NCI-H1436 treated with DMSO at 0.1 percent for 48 hours (cell line): ENCODE measurements at places on chromosomes 1 and 21.

- no peak for DNase-seq
These were observed 3.9 kb upstream of the TGFBR3 start for GRCh38 chr1:91889717-91890459.

DNA sequence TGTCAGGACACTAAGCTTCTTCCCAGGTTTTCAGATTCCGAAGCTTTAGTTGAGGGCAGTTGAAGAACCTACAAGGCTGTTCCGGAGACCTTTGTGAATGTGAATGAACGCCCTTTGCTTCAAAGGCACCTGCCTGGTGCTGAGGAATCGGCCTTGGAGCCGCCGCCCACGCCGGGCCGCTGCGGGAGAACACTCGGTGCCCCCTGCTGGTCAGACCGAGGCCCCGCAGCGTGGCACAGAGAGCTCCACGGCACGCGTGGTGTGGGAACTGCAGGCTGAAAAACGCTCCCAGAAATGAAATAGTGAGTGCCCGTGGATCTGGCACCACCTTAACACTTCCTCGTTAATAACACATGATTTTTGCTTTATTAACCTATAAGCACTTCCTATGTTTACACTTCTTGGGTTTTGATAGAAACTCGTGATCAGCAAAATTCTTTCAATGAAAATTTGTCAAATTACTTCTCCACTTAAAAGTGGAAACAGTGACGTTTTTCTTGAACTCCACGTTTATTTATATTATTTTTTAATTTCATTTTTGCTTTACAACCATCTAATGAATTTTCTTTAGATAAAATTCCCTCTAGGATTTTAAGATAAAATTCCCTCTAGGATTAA lies 460.6 kb downstream of the DSCAM start:
- no peak for DNase-seq

GRCh38 chr1:98920441-98921110 lies 84.1 kb downstream of the PLPPR5 start:
- DNase-seq, result no peak

DNA sequence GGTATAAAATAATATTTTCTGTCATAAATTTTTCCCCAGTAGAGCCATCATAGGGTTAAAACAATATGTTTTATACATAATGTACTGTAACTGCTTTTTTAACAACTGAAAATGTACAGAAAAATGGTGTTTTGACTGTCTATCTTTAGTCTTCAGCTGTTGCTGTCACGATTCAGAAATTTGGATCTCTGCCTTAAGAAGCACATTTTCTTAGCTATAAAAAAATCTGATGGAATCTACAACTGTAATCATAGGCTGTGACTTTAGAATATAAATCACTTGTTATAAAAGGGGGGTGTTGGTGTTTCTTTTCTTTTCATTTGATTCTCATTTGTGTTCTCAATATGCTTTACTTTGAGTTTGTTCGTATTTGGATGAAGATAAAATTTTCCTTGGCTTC lies 187.5 kb downstream of the PDE4B start:
- DNase-seq, result no peak

DNA sequence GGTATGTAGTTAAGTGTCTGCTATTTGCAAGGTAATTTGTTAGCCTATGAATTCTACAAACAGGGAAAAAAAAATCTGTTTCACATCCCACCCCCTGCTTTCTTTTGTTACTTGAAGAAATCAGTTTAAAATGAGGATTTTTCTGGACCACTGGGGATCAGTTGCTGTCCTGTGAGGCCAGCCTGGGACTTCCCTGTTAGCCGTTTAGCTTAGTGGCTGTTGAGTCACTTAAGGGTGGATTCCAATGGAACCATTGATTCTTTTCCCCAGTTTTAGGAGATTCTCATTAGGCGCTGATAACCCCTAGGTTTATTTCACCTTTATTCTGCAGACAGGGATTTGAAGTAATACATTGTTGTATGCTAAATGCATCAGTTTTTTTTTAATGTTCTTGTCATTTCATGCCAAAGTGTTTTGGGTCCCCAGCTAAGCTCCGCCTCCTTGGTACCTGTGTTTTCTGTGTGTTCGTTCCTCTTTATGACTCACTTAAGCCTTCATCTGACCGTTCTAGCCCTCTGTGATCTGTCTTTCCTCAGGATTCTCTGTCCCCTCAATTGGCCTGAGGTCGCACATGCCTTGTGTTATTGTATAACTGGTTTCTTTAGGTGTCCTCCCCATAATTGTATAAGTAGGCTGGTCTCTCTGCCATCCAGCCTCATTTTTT lies 59.3 kb downstream of the NOS1AP start:
- no peak for DNase-seq

GRCh38 chr21:29763674-29764073 lies 176.1 kb downstream of the GRIK1 start:
- no peak for DNase-seq

GRCh38 chr1:53043271-53043670 lies 18.7 kb upstream of the PODN start:
- DNase-seq, result no peak

DNA sequence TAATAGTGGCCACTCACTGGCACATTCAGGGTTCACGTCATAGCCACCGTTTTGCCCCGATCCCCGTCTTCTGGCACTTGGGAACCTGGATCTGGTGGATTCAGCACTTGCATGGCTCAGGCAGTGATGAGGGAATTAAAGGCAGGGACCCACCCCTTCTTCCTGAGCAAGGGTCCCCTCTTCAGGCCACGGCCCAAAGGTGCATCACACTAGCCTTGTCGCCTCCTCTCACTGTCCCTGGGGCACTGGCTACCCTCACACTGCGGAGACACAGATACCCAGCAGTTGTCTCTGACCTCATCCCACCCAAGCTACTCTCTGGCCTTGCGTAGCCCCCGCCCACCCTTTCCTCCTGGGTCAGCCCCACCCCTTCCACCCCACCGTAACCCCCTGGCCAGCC lies 19.9 kb upstream of the LDLRAP1 start:
- DNase-seq, result no peak

- no peak for DNase-seq
These were observed 11.5 kb upstream of the VASH2 start for GRCh38 chr1:212938846-212939245.

GRCh38 chr1:171484760-171485374 lies 463 bp upstream of the PRRC2C start:
- DNase-seq, result no peak

- DNase-seq, result no peak
These were observed 11.0 kb downstream of the HYI start for GRCh38 chr1:43442756-43443155.

DNA sequence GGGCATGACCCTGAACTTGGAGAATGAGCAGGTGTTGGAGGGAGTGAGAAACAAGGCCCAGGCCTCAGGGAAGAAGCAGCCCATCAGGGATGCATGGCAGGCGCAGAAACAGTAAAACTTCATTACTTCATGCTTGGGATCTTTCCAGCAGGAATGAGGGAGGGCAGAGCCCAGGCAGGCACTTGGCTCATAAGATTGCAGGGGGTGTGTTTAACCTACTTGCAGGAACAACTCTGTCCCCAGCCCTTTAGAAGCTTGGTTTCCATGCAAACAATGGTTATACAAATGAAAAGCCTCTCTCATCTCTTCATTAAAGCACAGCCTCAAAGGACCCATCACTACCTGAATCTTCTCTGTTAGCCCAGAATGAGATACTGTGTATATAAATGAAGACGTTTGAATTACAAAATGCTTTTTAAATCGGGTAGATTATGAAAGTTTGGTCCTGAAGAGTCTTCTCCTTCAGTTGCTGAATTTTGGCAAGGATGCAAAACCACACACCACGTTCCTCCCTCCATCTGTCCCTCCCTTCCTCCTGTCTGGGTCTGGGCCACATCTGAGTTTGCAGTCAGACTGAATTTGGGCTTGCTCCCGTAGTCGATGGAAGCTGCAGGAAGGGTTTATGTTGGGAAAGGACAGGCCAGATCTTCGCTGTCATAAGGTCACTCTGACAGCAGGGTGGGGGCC lies 154.4 kb upstream of the KLHDC7A start:
- DNase-seq, result no peak

DNA sequence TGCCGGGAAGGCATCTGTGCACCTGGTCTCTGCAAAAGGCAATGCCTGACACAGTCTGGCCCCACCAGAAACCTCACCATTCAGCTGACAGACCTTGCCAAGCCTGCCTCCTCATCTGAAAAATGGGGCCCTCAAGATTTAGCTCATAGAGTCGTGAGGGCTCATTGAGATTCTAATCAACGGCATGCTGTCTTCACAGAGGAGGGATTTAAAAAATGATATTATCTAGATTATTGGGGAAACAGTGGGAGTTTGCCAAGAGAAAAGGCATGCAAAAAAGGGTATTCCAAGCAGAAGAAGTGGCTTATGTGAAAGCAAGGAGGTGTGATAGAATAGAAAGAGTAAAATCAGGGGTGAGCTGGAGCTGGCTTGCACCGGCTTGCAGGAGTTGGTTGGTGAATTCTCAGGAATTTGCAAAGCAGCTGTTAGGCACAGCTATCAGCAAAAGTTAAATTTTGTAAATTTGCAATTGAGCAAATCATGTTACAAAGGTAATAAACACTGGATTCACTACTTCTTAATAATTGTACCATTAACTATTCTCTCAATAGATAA lies 91.7 kb upstream of the WNT4 start:
- DNase-seq, result no peak

DNA sequence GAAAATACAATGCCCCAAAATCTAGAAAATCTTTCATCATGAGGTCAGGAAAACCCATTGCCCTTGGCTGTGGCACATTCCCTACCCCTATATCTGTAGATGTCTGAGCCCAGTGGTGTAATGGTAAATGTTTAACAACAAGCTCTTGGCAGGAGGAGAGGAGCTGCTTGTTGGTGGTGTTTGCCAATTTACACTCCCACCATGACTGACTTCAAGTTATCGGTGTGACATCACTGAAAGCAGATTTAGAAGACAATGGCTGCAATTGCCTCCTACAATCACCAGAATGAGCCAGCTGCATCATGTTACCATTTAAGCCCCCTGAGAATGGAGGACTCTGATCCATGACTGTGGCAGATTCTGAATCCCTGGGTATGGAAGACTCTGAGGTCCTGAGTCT lies 70.9 kb downstream of the SDC3 start:
- DNase-seq, result no peak

GRCh38 chr1:31923901-31924535 lies 14.2 kb downstream of the PTP4A2 start:
- no peak for DNase-seq

DNA sequence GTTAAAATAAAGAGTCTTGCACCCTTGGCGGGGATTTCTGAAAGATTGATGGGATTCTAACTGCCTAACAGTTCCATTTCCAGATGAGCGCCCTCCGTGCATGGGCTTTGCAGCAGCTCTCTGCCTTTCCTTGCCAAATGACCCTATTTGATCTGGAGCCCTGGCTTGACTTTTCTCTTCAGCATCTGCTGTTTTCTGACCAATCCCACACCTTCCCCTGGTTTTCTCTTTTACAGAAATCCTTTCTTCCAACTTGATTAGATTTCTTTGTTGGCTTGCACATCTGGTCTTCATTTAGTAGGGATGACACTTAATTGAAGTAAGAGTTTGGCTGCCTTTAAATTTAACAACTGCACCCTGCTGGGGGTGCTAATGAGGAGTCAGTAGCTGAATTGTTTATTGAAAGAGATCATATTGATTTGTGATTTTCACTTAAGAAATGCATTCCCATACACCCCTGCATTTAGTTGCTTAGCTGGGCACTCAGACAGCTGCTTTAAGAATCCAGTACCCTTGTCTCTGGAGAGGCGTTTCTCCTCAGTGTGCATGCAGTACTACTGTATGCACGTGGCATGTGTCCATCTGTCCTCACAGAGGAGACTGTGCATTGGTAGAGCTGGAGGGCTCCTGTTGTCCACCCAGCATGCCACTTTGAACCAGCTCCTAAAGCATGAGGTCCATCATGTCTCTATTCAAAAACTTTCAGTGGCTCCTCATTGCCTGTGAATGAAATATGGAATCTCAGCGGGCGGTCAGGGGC lies 99.7 kb downstream of the NOS1AP start:
- no peak for DNase-seq

GRCh38 chr1:161439280-161440232 lies 65.7 kb upstream of the FCGR2A start:
- DNase-seq, result no peak

DNA sequence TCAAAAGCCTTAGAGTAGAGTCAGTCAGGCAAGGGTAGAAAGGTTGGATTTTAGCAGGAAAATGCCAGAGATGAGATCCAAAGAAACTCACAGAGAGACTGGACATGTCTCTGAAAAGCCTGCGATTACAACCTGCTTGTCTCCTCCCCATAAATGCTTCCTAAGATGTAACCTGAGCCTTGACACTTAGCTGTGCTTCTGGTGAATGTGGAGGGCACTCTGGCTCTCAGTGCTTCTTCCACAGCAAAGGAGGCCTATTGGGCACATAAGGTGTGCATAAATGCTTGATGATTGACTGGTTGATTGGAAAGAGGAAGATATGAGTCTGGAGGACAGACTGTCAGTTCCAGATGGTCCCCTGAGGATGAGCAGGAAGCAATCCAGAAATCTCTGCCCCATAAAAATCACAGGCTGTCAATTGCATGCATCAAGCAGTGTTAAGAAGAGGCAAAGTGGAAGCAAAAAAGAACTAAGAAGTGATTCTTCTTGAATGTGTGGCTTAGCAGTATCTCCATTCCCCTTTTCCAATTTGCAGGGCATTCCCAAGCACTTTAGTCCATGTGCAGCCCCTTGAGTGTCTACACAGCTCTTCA lies 236.2 kb upstream of the RRP15 start:
- no peak for DNase-seq

DNA sequence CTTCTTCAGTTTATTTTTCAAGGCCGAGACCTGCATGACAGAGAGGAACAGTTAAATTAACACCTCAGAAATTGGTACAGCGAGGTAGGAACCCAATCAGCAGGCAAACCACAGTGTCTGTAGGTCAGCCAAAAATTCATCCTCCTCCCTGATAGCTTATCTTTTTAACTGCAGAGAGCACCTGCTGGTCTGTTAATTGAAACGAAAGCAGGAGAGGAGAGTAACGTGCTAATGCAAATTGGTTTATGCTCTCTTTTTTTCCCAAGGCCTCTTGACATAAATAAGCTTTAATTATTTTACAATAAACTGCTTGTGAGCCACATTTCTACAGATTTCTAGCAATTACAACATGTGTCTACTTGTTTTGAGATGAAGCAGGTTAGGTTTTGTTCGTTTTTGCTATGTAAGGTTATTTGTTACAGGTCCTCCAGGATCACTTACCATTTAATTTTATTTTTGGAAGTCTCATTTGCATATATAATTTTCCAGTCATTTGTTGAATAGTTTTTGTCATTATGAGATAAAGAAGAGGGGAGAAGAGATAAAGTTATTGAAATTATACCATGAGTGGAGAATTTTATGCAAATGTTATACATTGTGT lies 179.9 kb downstream of the DENND1B start:
- peak; percentile 98 for DNase-seq

DNA sequence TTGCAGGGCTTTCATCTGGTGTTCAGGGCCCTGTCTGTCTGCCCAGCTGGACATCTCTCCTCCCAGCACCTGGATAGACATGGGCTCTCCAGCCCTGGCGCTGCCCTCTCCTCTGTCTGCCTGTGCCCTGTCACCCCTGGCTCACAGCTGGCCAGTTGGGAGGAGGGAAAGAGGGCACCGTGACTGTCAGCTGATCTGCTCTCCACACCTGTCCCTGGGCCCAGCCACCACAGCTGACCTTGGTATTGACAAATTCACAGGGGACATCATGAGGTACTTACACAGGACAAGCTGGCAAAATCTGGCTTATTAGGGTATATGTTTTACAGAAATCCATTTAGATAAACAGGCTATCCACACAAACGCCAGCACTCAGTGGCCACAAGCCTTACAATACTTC lies 8.3 kb downstream of the TNR start:
- no peak for DNase-seq

GRCh38 chr1:30596470-30596869 lies 126.9 kb downstream of the MATN1 start:
- DNase-seq, result no peak

GRCh38 chr1:40582116-40582515 lies 50.7 kb downstream of the ZNF684 start:
- DNase-seq, result no peak
